ENCODE measurements at places on chromosomes 2 and 18.
A peak's percentile ranks its signal among the peaks of the same experiment; 100 is the strongest.

DNA sequence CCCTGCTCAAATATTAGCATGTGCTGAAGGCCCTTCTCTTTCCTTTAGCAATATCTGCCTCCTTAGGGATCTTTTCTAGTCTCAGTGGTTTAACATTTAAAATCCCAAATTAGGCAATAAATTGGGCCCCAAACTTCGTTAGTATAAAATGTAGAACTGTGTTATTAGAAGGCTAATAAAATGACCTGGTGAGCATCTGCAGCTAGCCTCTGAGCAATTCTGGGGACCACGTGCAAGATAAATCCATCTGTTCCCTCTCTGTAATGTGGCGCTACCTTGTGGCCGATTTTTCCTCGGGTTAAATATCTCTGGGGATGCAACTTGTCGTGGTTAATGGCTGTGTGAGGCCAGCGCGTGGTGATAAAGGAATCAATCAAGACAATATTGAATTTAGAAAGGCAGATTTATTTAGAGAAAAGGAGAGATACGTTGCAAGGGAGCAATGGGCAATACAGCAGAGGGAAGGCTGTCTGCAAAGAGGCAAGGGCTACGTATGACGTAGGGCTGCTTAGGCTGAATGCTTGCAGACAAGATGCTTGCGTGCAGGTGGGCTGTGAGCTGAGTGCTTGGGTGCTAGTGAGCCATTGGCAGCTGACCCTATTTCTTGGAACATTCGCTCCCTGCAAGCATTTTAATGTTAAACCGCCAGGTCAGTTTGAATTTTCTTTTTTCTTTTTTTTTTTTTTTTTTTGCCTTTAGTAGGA lies 18.5 kb upstream of the IL36G start:
- DNase-seq = no peak

- DNase-seq = no peak
These were observed 311.0 kb upstream of the THUMPD2 start for GRCh38 chr2:40090044-40090443.

DNA sequence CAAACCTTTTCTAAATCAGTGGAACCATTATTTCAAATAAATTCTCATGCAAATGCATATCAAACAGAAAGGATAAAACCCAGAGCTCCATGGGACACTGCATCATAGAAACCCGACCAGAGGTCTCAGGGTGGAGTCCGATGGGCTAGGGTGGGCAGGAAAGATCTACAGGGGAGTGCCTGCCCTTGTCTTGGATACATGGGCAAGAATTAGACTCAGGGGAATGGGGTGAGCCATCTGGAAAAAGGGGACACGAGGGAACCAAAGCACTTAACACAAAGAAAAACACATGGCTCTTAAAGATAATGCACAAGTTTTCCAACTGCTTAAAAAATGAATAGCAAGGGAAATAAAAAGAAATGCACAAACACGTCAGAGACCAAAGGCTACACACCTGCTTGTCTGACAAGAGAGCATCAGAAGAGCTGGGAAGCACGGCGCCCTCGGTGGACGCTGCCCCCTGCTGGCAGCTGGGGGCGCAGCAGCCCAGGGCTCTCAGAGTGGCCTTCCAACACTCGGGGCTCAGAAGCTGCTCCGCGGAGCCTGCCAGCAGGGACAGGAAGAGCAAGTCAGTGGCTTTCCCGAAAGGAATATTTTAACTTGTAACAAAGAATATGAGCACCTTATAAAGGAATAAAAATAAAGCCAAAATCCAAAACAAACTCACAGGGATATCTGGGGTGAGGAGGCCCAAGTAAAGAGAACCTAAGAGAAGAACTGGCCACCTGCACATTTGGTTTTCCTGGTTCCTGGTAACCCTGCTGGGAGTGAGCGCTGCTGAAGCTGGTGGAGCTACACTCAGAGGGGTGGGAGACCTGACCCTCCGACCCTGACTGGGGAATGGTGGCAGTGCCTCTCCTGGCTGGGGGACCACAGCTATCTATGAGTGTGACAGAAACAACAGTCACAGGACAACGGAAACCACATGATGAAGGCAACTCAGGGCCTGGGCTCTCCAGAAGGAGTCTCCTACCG lies 54.5 kb downstream of the SIGLEC15 start:
- DNase-seq = peak; percentile 34

GRCh38 chr18:47748847-47749599 lies 181.4 kb downstream of the SMAD2 start:
- DNase-seq = peak; percentile 38

- DNase-seq = no peak
These were observed 42.9 kb upstream of the MYO1B start for GRCh38 chr2:191202209-191202721.

- DNase-seq = no peak
These were observed 198.6 kb upstream of the EPAS1 start for GRCh38 chr2:46098621-46099062.

DNA sequence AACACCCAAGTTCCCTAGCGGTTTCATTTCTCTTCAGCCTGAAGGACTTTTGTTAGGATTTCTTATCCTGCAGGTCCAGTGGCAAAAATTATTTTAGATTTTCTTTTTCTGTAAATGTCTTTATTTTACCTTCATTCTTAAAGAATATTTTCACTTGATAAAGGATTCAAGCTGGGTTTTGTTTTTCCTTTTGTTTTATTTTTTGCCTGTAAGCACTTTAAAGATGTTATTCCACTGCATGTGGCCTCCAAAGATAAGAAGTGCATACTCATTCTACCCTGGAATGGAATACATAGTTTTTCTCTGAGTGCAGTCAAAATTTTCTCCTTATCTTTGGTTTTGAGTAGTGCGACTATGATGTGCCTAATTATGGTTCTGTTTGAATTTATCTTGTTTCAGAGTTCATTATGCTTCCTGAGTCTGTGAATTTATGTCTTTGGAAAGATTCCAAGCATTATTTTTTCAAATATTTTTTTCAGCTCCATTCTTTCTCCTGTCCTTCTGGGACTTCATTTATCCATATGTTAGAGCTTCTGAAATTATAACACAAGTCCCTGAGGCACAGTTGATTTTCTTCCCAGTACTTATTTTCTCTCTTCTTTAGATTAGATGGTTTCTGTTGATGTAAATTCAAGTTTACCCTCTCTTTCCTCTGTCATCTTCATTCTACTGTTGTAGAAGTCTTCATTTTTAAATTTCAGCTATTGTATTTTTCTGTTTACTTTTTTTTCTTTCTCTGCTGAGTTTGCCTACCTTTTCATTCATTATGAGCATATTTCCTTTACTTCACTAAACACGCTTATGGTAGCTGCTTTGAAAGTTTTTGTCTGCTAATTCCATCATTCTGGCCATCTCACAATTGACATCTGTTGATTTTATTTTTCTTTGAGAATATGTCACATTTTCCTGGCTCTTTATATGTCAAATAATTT lies 69.6 kb downstream of the MAPRE2 start:
- DNase-seq = no peak

GRCh38 chr2:113861740-113862139 lies 28.1 kb upstream of the ACTR3 start:
- no peak for DNase-seq

DNA sequence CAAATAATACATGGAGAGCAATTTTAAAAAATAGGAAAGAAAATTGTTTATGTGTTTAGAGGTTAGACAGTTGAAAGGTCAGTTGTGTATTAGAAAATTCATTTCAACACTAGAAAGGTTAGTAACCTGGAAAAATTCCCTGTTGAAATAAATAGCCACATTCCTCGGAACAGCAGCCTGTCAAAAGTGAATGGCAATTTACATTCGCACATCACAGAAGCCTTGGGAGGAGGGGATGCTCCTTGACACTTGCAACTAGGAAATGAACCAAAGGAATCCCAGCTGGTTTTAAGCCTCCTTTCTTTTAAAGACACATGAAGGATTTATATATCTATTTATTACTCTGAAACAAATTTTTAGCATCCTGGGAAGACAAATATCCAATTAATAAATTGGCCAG lies 653.5 kb upstream of the LRRTM4 start:
- DNase-seq = no peak

- peak; percentile 40 for DNase-seq
These were observed 725 bp downstream of the FBXO48 start for GRCh38 chr2:68466361-68466777.

DNA sequence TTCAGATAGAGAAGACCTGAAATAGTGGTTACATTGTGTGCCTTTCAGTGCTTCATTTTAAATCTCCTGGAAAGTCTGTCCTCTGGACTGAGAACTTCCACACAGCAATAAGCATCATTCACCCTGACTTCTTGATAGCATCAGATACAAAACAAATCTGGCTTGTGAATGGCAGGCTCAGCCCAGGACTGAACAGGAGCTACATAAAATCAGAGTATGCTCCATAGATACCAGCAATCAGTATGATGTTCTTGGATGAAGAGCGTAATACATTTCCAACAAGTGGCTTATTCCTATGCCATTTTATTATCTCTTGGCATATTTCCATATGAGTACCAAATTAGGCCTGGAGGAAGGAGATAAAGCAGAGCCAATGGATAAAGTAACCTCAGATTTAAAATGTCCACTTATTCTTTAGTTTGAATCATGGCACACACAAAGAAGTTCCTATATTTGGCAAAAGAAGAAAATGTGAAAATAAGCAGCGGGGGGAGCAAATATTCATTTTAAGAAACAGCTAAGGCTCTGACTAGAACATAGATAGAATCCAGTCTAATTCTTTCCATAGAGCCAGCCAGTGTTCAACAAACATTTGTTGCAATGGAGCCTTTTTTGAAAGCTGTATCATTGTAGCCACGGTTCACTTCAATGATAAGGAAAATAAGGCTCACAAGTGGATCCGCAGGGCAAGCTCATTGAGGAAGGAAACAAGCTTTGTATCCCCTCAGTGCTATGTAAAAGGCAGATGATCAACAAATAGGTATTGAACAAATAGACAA lies 230.8 kb upstream of the CHAC2 start:
- DNase-seq = no peak

GRCh38 chr2:36655453-36655852 lies 41.1 kb upstream of the VIT start:
- no peak for DNase-seq

DNA sequence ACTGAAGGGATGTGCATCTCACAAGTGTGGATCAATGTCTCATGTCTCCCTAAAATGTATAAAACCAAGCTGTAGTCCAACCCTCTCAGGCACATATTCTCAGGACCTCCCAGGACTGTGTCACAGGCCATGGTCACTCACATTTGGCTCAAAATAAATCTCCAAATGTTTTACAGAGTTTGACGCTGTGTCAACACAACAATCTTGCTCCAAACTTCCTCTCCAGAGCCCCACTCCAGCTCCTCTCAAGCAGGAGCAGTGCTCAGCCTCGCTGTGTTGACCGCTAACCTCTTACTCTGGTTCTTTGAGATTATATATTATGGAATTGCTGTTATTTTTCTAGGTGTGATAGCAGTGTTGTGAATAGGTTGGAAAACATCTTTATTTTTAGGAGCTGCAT lies 56.2 kb downstream of the CYP27C1 start:
- DNase-seq = no peak

DNA sequence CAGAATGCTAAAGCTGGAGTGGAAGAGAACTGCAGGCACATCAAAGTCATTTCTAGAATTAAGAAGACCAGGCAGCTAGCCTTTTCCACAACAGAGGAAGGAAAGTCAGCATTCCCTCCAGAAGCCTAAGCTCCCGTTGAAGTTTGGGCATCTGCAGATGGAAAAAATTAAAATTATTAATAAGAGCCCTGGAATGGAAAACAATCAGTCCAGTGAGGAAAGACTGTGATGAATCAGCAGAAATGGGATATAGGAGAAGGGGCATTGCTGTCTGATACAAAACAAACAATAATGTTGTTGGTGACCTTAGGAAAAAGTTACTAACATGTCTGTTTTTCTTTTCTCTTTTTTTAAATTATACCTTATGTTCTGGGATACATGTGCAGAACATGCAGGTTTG lies 450.7 kb upstream of the SLC14A2 start:
- DNase-seq = no peak

DNA sequence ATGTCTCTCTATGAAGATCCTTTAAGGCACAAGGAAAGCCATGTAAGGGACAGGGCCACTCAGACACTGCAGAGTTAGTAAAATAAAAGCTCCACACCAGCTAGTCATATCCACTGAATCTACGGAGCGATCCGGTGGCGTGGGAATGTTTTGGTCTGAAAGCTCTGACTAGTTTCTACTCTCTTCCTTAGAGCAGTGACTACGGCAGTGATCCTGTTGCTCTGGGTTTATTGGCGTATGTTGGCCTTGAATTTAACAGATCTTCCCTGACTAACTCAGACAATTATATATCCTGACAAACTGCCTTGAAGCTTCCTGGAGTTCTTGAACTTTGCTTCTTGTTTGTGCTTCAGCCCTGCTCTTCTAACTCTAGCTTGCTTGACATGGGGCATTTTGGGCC lies 115.3 kb upstream of the FZD5 start:
- DNase-seq = no peak

DNA sequence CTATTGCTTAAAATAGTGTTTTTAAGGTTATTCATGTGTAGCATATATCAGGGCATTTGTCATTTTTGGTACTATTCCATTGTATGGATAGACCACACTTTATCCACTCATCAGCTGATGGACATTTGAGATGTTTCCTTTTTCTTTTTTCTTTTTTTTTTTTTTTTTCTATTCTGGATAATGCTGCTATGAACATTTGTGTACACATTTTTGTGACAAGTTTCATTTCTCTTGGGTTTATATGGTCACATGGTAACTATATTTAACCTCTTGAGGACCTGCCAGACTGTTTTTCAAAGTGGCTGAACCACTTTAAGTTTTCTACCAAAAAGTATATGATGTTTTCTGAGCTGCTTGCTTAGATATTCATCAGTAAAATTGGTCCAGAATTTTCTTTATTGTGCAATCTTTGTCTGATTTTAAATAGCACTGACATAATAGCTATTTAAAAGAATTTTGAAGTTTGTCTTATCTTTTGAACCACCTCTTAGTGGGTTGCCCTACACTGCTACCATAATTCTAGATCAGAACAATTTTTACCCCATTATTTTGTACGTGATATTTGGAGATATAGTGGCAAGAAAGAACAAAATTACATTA lies 219.4 kb upstream of the SIX3 start:
- no peak for DNase-seq

- DNase-seq = no peak
These were observed 89.4 kb downstream of the SCN3A start for GRCh38 chr2:165114346-165114939.

DNA sequence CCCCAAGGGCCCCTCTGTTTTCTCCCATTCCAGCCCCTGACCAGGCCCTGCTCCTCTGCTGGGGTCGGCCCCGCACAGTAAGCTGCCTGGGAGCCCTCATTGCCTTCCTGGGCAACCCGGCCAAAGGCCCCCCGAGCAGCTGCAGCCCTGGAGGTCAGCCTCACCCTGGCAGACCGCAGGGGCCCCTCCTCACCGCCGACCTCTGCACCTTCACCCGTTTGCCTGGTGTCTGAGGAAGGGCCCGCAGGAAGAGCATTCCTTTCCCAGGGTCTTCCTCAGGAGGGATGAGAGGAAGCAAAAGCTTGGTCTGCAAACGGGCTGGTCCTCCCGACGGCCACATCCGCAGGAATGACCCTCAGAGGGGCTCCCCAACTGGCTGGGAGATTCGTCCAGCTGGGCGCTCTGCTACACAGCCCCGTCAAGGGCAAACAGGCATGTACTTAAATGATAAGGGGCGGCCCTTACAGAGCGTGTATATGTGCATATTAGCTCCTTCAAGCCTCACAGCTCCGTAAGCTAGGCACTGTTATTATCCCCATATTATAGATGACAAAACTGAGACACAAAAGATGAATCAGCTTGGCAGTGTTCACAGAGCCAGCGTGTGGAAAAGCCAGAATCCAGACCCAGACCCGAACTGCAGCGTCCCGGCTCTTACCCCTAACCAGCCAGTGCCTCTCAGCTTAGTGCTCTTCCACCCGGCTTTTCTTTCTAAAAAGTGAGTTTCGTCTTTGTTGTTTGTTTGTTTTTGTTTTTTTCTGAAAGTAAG lies 52.8 kb downstream of the SLC4A1AP start:
- DNase-seq = no peak

- DNase-seq = no peak
These were observed 104.3 kb downstream of the METTL4 start for GRCh38 chr18:2466978-2467377.

GRCh38 chr2:169729274-169729605 lies 4.4 kb upstream of the KLHL23 start:
- no peak for DNase-seq
